Renal cortical epithelial cell (primary cell): ENCODE measurements at places on chromosomes 7 and 10.

DNA sequence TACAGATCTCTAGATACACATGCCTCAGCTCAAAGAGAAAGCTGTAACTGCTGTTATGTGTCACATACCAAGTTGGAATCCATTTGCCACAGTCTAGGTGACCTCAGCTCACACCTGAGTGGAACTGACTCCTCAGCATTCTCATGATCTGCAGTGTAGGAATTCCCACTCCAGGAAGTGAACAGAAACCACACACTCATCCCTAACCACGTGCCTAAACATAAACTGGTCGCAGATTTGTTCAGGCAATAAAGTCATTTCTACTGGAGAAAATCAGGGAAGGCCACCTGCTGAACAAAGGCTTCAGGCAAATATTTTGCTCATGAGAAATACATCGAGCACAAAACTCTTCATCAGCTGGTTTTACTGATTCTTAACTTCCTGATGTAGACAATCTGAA lies 23.0 kb upstream of the ZMYND11 start:
- peak; percentile 95 for DNase-seq

- DNase-seq = no peak
Observed at GRCh38 chr10:102994531-102995295, 76.6 kb downstream of the CNNM2 start.

GRCh38 chr7:12584930-12585329 lies 14.4 kb downstream of the SCIN start:
- peak; percentile 92 for DNase-seq

- peak; percentile 43 for DNase-seq
Observed at GRCh38 chr7:106757846-106758245, 96.9 kb upstream of the CCDC71L start.

DNA sequence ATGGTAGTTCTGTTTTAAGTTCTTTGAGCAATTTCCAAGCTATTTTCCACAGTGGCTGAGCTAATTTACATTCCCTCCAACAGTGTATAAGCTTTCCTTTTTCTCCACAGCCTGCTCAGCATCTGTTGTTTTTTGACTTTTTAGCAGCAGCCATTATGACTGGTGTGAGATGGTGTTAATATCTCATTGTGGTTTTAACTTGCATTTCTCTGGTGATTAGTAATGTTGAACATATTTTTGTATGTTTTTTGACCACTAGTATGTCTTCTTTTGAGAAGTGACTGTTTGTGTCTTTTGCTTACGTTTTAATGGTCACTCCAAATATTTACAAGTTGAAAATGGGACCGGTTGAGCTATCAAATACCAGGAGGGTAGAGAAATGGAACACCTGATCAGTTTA lies 20.4 kb downstream of the GNG11 start:
- no peak for DNase-seq

DNA sequence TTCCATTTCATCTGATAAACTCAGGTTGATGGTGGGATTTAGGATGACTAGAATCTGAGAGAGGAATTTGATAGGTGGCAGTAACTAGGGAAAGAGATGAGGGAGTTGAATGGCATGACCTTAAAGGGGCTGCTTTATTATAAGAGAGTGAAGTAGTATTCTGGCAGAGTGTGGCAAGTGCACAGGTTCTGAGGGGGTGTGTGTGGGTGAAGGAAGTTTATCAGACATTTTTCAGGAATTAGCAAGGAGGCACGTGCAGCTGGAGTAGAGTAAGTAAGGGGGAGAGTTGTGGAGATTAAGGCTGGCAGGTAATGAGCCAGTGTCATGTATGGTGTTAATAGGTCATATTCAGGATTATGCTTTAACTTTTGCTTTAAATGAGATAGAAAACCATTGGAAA lies 40.5 kb downstream of the AHCYL2 start:
- no peak for DNase-seq

DNA sequence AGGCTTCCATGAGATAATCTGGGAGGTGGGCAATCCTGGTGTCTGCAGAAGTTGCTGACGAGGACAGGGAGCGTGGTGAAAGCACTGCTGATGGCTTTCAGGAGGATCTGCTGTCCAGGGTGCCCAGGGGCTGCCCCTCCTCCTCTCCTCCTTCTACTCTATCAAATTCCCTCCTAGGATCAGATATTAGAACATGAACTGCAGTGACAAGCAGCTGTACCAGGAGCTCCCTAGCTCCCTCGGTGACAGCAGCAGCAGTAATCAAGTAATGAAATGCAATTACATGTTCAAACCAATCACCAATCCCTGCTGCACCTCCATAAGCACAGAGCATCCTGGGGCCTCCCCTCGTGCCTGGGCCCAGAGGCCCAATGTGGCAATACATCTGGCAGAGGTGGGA lies 46.9 kb downstream of the GRID1 start:
- DNase-seq = no peak

GRCh38 chr7:47702080-47702479 lies 120.2 kb upstream of the TNS3 start:
- DNase-seq = no peak

DNA sequence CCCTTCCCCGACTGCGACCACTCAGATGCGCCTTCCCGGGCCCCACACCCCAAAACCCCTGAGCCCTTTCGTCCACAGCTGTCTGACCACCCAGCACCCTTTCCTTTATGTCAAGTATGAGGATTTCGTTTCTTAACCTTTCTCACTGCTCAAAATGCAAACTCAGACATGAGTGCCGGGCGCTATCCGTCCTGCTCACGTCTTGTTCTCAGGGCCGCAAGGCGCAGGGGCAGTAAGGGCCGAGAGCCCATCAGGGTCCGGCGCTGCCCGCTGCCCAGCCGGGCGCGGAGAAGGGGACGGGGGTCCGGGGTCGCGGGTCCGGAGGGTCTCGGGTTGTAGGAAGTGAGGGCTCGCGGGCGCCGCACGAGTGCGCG lies 670 bp upstream of the RBM33 start:
- DNase-seq = no peak

GRCh38 chr10:86035791-86036543 lies 330.6 kb downstream of the GRID1 start:
- no peak for DNase-seq

DNA sequence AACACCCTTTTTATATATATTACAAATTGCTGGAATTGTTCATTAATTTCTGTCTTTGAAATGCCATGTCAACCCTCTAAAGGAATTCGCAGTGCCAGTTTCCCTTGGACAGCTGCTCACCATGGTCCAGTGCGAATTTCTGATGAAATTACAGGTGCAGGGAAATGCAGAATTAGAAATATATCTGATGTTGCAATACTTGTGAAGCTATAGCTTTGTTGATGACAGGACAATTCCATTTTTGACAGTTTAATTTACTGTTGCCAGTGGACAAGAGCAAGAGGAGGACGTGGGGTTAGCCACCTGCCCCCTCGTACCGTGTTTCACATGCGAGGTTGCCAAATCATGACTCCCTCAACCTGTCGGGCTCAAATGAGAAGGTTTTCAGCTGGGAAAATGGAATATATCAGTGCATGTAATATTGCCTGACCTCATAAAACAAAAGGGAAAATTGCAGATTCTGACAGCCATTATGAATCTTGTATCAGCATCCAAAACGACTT lies 140.6 kb downstream of the MGMT start:
- no peak for DNase-seq

- no peak for DNase-seq
Observed at GRCh38 chr10:18743926-18744325, 84.7 kb downstream of the ARL5B start.

DNA sequence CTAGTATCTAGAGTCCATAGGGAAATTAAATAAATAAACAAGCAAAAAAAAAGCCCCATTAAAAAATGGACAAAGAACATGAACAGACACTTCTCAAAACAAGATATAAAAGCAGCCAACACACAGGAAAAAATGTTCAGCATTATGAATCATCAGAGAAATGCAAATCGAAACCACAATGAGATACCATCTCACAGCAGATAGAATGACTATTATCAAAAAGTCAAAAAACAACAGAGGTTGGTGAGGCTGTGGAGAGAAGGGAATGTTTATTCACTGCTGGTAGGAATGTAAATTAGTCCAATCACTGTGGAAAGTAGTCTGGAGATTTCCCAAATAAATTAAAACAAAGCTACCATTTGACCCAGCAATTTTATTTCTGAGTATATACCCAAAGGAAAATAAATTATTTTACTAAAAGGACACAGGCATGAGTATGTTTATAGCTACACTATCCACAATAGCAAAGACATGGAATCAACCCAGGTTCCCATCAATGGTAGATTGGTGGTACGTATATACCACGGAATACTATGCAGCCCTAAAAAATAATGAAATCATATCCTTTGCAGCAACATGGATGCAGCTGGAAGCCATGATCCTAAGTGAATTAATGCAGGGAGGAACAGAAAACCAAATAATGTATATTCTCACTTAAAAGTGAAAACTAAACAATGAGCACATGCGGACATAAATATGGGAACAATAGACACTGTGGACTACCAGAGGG lies 366.5 kb upstream of the SEMA3C start:
- peak; percentile 51 for DNase-seq

DNA sequence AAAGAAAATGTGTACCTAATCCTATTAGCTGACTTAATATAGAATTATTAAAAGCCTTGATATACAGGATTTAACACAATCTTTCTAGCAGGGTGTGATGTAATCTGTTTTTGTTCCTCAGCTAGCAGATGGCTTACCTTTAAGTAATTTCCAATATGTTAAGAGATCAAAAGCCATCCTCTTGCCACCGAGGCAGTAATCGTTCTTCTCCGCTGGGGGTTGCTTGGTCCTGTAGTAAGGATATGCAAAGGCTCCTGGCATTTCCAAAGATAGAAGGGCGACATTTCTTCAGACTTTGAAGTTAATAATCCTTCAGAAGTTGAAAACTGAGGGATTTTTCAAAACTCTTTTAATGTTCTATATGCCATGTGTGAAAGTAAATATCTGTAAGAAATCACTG lies 156.4 kb downstream of the FZD1 start:
- no peak for DNase-seq

GRCh38 chr7:3304131-3304530 lies 3.1 kb downstream of the SDK1 start:
- no peak for DNase-seq

DNA sequence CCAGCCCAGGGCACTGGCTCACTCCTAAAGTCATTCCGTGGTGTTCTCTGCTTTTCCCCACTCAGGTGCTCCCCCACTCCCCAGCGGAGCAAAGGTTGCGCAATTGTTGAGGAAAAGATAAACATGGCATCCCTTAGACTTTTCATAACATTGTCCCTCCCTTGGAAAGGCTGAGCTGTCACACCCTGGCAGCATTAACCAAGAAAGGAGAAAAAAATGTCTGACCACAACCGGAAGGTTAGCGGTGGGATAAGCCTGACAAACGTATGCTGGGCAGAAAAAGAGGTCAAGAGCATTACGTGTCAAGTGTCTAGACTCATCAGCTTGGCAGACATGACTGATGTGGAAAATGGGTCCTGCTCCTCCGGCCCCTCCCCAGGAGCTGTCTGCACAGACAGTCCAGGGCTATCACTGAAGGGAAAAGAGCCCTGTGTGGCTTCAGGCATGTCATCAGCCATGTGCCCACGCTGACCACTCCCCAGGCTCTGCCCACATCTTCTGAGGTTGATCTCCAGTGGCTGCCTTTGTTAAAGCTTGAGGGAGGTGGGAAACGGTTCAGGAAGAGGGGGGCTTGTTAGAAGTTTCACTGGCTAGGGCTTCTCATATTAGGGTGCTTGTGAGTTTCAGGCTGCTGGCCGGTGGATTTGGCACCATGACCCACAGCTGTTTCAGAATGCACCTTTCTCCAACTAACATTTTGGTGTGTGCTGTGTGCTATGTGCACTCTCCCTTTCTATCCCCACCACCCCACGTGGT lies 30.1 kb downstream of the BTBD16 start:
- peak; percentile 80 for DNase-seq

DNA sequence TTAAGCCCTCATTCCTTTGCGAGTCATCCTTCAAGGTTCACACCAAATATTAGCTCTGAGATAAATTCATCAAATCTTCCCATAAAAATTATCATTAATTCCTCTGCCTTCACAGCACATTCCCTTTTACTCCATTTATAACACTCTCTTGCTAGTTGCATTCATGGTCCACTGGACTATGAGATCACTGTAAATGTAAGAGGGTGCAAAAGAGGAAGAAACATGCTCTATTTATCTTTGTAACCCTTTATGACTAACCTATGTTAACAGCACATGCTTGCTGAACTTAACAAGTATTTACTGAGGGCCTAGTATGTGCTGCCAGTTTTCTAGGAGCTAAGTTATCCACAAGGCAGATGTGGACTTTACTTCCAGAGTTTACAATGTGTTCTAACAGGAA lies 86.7 kb upstream of the TMEM168 start:
- peak; percentile 46 for DNase-seq

- no peak for DNase-seq
Observed at GRCh38 chr7:8536431-8536830, 103.0 kb downstream of the NXPH1 start.

DNA sequence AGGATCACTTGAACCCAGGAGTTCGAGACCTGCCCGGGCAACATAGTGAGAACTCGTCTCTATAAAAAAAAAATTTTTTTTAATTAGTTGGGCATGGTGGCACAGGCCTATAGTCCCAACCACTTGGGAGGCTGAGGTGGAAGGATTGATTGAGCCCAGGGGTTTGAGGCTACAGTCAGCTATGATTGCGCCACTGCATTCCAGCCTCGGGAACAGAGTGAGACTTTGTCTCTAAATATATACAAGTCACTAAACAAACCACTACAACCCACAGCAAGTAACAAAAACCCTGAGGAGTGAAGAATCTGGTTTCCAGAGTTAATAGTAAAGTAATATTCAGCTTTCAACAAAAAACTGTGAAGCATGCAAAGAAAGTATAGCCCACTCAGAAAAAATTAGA lies 32.7 kb upstream of the HHEX start:
- DNase-seq = no peak

DNA sequence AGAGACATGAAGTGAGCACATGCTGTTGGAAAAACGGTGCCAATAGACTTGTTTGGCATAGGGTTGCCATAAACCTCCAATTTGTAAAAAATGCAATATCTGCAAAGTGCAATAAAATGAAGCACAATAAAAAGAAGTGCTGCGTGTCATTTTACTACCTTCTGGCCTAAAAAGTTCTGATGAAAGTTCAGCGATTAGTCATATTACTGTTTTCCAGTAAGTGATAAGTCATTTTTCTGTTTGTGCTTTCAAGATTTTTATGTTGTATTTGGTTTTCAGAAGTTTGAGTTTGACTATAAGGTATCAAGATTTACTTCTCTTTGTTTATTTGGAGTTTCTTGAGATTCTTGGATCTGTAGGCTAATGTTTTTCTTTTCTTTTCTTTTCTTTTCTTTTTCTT lies 16.8 kb downstream of the AOAH start:
- DNase-seq = no peak

- no peak for DNase-seq
Observed at GRCh38 chr7:102305414-102306268, 19.0 kb downstream of the SH2B2 start.
